ENCODE measurements at places on chromosomes 1 and 21.

GRCh38 chr1:55800503-55800902 is 585.3 kb upstream of the USP24 start:
- no peak for DNase-seq

DNA sequence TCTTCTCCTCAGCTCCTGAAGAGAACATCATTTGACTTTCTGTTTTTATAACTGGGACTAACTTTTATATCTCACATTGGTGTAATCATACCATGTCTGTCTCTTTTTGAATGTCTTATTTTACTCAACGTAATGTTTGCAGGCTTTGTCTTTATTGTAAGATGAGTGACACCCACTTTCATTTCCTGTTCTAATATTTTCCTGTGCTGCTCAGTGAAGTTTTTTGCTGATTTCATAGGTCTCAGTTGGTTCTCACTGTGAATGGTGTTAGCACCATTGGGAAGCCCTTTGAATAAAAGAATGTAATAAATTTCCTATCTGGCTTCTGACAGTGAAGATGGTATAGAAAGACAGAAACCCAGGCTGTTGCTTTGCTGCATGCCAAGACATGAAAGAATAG is 84.0 kb downstream of the RAVER2 start:
- DNase-seq = no peak

DNA sequence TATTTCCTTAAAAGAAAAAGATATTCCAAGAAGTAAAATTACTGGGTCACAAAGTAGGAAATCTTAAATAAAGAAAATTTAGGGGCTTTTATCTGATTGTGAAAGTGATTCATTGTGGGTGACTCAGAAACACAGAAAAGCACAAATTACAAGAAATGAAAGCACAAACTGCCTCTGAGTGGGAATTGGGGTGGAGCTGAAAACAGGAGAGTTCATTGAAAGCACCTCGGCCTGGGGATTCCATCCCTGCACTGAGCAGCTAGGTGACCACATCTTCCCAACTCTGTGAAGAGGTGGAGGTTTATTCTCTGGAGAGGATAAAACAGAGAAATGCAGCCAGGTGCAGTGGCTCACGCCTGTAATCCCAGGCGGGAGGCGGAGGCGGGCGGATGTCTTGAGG is 7.4 kb downstream of the GJA4 start:
- DNase-seq = no peak

DNA sequence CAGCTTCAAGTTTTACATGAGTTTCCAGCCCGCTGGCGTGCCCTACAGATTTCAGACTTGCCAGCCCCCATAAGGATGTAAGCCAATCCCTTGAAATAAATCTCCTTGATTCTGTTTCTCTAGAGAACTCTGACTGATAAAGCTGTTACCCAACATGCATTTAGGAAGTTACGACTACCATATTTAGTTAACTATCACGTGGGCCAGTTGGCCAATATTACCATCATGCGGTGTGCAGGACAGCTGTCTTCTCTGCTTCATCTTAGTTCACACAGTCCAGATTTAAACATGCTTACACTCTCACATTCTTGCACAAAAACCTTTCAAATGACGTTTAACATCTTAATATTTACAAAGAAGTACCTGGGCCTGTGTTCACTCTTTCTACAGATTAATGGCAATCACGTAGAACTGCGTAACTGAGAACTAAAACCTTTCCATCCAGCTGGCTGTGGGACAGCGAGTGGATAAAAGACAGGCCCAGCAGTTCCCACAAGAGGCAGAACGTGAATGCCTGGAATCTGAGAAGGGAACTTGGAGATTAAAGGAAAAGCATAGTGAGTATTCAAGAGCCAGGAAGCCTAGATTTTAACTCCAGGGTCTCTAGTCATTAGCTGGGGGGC is 20.8 kb downstream of the FAM177B start:
- no peak for DNase-seq

DNA sequence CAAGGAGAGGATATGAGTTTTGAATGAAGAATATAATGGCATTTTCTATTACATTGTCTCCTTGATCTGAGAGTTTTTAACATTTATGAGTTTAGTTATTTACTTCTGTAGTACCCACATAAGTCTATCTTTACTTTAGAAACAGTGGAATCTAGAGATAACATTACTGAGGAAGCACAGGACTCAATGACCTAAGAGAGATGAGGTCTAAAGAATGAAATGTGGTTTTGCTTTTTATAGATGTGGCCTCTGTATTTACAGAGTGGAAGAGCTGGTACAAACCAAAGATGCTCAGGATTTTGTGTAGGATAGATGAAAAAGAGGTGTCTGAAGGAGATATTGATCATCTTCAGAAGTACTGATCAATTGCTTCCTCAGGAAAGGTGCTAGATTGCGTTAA is 177.3 kb downstream of the KCTD3 start:
- peak; percentile 13 for DNase-seq

DNA sequence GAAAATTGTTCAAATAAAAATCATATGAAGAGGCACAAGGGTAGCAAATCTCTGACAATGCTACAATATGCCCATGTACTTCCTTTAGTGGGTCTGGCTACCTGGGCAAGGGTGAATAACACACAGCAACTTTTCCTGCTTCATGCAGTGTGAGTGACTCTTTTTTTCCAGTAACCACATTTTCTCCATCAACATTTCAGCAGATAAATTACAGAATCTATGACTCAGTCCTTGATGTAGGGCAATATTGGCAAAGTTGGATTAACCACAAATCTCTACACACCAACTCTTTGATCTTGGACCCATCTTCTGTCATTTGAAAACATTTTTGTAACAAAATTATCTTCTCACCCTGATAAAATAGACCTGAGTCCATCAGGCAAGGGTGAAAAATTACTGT is 31.7 kb downstream of the ERICH3 start:
- no peak for DNase-seq

All from non-pigmented ciliary epithelial cell (primary cell).